ENCODE measurements at places on chromosomes 3 and 15. TPM values are rescaled to one million over a fixed set of nuclear protein-coding genes. Genes with fewer than 3 reads are reported as not detected.

CDHR4 gene
- total RNA-seq = not detected

SLC4A7 gene
- total RNA-seq = 42.7 TPM

LRRFIP2 gene
- 34.0 TPM for total RNA-seq

DNAH12 gene
- 0.66 TPM for total RNA-seq

CNTN3 gene
- total RNA-seq = not detected

TUSC7 gene
- total RNA-seq = not detected

RTP1 gene
- total RNA-seq = not detected

ZCWPW2 gene
- total RNA-seq = 1.0 TPM

TADA3 gene
- total RNA-seq = 33.3 TPM

ANO10 gene
- 11.5 TPM for total RNA-seq

NDN gene
- total RNA-seq = not detected

PDZRN3 gene
- not detected for total RNA-seq

AGTR1 gene
- total RNA-seq = not detected

SLC15A2 gene
- total RNA-seq = 2.7 TPM

GRCh38 chr3:113211330-113212149 is at the start of gene BOC:
BOC (plus strand) TSS chr3:113211557; CDS start chr3:113249803, 38,246 bp downstream.
- DNase-seq = no peak

DNA sequence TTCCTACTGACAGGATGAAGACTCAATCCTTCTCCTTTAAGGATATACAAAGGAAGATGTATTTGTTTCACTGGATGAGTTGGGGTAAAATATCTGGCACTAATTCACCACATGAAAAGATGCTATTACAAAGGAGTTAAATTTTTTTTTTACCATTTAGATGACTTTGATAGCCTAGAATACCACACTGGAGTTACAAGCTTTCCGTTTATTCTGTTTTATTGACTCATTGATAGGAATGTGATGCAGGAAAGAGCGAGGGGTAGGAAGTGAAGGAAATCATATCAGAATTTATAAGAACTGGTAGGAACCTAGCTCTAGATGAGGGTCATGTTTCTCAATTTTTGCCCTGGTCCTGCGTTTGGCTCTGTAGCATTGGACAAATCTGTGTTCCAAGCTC is 427.2 kb downstream of the GRM7 start:
- DNase-seq = no peak

- DNase-seq = no peak
Observed at GRCh38 chr3:171309906-171310359, 150.3 kb downstream of the TNIK start.

GRCh38 chr3:58010562-58010961 is 2.3 kb downstream of the FLNB start:
- no peak for DNase-seq

GRCh38 chr3:155560594-155560993 is 184.3 kb downstream of the PLCH1 start:
- no peak for DNase-seq

DNA sequence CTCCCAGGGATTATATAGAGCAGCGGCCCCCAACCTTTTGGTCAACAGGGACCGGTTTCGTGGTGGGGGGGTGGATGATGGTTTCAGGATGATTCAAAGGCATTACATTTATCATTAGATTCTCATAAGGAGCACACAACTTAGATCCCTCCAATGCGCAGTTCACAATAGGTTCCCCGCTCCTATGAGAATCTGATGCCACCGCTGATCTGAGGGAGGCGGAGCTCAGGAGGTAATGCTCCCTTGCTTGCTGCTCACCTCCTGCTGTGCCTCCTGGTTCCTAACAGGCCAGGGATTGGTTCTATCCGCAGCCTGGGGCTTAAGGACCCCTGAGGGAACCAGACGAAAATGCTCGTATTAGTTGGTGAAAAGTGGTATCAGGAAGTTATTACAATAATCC is 1.3 kb upstream of the HACD2 start:
- DNase-seq = no peak

GRCh38 chr3:146221276-146221675 is 29.6 kb downstream of the PLSCR4 start:
- no peak for DNase-seq

DNA sequence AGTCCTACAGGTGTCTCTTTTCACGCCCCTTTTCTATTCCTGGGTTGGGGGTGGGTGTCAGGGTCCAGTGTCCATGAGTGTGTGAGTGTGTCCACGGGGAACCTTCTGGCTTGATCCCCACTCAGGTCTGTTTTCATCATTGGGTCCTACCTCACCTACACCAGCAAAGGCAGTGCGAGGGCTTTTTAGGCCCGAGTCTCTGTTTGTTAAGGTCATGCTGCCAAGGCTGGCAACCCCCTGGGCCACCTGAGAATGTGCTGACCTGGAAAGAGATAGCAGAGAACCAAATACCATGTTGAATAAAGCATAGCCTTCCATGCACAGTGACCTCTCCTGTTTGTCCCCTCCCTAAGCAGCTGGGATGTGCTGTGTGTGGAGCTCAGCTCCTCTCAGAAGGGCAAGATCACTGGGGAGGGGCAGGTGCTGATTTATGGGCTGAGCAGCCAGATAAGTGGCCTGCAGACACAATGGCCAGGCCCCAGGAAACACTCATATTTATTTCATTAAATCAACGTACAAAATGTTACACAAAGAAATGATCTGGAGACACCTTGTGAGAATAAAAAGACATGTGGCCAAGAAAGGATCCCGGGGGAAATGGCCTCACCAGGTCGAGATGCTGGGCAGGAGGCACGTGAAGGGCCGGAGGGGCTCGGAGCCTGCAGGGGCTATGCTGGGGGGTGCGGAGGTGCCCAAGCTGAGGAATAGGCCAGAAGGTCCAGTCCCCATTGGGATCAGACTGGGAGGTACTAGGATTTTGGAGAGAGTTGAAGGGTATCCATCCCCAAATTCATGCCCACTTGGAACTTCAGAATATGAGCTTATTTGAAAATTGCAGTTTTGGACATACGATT is 36.1 kb downstream of the RAB6B start:
- DNase-seq = no peak

DNA sequence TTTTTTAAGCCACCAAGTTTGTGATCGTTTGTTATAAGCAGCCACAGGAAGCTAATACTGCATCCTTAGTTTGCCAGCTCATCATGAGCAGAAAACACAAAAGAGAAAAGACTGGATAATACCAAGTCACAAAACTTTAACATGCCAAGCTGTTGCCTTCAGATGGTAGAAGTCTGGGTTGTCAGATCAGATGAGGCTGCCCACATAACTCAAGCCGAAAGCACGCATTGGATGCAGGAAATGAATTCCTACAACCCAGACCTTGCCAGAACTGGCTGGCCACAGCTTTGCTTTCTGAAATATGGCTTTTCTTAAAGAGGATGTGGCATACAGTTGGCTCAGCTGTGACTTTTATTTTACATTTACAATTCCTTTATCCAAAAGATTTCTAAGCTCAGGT is 118.3 kb upstream of the NEO1 start:
- no peak for DNase-seq

GRCh38 chr15:64948916-64949315 is 37.2 kb downstream of the ANKDD1A start:
- no peak for DNase-seq

- DNase-seq = no peak
Observed at GRCh38 chr3:172259726-172260248, 188.5 kb downstream of the GHSR start.
